NCI-H1417 treated with DMSO at 0.1 percent for 48 hours (cell line): ENCODE measurements at places on chromosomes 6 and 20.

- DNase-seq: no peak
Measured at GRCh38 chr20:19524691-19525090, 233.4 kb upstream of the RIN2 start.

DNA sequence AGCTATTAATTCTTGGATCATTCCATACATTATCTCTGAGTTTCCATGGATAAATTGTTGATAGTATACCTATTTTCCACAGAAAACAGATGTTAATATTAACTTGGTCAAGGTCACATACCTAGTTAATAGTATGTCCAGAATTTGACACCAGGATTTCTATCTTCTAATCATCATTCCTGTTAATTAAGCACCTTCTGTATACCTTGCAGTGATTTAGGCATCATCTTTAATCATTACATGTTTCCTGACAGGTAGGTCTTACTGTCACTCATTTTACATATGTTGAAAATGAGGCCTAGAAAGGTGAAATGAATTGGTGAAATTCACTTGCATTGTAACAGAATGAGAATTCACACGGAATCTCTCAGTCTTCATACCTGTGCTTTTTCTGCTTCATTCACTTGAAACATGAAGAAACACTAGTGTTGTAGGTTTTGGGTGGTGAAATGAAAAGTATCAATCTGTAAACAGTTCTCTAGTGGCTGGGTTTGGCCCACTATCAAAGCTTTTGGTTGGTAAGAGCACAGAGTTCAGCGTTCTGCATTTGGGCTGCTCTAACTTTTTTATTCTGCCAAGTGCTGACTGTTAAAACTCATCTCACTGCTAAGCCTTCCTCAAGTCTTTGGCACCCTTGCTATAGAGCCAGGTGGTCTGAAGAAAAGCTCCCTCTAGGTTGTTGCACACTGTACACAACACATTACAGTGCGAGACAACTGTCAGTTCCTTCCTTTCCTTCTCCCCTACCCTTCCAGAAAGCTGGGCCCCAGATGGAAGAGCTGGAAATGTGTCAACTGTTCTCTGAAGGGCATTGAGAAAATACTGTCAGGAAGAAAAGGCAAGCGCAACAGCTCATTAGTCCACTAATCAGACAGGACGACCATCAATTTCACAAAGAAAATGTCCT, 57.8 kb upstream of the C20orf144 start:
- DNase-seq: no peak

GRCh38 chr6:33254591-33254990, 17.1 kb downstream of the VPS52 start:
- no peak for DNase-seq

DNA sequence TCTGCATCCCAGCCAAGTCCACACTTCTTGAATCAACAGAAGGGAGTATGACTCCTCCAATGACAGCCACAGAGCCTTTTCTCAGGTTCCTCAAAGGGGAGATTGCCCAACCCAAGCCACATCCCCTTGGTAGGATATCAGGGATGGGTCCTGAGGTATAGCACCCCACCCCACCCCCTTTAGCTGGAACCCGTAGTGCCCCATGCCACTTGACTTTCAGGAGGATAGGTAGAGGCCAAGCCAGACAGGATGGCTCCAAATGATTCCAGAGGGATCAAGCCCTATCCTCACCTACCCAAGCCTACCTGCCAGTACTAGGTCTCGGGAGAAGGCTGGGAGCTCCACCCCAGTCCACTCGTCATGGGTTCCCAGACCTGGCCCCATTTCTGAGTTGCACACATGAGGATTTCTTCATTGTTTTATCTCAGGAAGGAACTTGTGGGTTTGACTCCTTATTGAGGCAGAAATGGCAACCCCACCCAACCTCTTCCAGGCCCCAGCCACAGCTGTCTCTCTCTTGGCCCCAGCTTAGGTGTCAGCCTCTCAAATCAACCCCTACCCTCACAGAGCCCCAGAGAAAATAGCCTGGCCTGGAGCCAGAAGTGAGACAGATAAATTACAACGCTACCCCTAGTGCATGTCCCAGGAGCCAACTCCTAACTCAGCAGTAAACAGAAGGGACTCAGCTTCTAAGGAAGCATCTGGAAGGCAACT, 3.6 kb downstream of the CCND3 start:
- DNase-seq: no peak

GRCh38 chr6:158372574-158372973, 60.3 kb downstream of the TULP4 start:
- DNase-seq: no peak

GRCh38 chr20:47989957-47990356, 204.7 kb upstream of the SULF2 start:
- no peak for DNase-seq

DNA sequence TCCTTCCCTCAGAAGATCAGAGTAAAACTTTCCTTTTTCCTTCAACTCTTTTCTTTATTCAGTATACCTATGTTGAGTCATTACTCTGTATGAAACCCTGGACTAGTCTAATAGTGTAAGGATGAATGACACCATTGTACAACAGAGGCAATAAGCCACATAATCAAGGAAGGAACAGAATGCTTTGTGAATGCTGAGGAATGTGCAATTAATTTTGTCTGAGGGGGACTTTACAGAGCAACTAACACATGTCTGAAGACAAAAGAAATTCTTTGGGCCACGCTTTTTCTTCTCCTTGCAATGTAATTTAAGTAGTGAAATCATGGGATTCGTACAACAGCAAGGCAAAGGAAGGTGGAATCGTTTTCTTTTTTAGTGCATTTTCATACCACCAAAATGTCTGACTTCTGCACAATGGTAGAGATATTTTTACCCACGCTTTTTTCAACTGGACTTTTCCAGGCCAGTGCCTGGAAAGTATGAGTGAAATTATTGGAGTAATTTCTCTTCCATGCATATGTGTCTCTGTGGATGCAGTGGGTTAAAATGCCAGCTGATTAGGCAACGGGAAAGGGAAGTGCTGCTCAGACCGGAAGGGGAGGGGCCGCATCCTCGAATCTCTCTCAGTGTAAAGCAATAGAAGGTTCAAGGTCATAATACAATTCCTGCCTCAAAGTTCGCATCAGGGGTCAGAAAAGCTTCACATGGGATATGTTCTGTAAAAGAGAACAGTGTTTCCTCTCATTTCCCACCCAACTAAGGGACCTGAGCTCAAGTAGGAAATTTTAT, 89.9 kb upstream of the MTHFD1L start:
- DNase-seq: no peak

DNA sequence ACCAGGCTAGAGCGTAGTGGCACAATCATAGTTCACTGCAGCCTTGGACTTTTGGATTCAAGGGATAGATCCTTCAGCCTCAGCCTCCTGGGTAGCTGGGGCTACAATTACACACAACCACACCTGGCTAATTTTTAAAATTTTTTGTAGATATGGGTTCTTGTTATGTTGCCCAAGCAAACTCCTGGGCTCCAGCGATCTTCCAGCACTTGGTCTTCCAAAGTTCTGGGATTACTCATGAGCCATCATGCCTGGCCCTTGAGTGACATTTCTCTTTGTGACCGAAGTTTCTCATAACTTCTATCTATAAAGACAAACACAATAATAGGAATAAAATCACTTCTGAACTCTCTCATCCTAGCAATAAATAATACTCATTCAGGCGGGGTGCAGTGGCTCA, 26.1 kb upstream of the GMPR start:
- no peak for DNase-seq

DNA sequence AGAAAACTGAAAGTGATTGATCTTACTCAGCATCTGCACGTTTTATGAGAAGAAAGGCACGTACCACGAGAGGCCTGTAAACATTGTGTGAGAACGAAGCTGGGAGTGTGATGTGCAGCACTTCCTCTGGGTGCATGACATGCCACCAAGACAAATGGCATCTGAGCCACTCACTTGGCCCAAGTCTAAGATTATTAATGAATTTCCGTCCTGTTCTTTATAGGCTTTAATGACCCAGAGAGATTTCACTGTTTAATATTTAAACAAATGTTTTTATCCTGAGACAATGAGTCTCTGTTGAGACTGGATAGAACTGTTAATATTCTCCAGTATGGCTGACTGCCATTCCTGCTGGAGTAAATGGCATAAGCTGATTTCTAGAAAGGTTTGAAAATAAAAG, 172.6 kb upstream of the PHACTR1 start:
- no peak for DNase-seq

- DNase-seq: peak; percentile 47
Measured at GRCh38 chr6:143677891-143678791, at the start of gene PHACTR2. PHACTR2 (plus strand) TSS chr6:143677965; CDS start chr6:143678164, 199 bp downstream.

- no peak for DNase-seq
Measured at GRCh38 chr6:100261486-100261885, 203.2 kb downstream of the SIM1 start.

DNA sequence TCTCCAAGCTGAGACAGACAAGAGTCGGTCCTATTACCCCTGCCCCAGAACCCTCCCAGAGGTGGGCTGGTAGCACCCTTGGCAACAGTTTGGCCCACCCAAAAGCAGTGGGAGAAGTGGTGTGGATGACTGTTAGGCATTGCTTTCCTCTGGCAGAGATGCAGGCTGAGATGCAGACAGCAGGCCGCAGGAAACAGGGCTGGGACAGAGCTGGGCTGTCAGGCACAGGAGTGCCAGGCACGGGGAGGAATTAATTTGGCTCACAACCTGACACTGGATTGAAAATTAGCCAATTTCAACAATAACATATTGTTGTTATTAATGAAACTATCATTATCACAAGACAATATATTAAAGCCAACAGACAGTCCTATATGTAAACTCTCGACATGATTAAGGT, 15.7 kb upstream of the SIRT5 start:
- no peak for DNase-seq

- no peak for DNase-seq
Measured at GRCh38 chr20:50308166-50308512, 117.5 kb downstream of the CEBPB start.

DNA sequence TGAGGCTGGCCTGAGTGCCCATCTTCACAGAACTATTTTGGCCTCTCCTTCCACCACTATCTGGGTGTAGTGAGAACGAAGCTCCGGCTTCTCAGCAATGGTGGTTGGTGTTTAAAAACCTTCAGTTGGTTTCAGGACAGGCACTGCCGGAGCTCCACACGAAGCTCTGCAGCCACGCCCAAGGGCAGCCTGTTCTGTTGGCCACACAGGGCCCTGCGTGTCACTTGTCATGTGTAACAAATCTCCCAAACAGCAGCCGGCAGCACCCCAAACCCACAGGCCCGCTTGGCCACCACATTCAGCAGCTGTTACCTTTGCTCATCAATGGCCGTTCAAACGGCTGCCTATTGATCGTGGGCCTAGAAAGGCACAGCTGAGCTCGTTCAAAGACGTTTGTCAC, 97.5 kb downstream of the ERMARD start:
- DNase-seq: no peak

DNA sequence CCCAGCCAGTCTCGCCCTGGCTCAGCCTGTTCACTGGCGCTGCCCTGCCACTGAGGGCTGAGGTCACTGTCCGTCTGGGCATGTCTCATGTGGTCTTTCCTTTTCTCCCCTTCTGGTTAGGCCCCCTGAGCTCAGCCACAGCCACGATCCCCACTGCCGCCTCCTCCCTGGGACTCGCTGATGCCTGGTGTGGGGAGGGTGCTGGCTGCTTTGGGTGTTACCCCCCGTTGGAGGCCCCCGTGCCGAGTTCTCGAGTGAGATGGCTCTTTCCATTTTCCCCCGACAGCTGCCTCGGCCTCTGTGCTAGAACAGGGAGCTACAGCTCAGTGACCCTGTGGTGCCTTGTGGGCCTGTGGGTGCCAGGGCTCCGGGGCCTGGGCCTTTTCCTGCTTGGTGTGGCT, 14.9 kb upstream of the TCFL5 start:
- no peak for DNase-seq

DNA sequence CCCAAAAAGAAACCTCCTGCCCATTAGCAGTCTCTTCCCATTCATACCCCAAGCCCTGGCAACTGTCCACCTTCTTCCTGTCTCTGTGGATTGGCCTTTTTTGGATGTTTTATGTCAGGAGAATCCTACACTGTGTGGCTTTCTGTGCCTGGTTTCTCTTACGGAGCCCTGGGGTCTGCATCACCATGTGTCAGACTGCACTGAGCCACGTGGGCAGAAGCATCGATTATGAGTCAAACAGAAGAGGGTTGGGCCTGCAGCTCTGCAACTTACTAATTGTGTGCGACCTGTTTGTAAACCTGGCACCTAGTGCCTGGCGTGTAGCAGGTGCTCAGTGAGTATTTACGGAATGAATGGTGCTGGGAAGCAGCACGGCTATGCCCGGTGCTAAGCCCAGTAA, 62.6 kb downstream of the IGF2R start:
- no peak for DNase-seq

DNA sequence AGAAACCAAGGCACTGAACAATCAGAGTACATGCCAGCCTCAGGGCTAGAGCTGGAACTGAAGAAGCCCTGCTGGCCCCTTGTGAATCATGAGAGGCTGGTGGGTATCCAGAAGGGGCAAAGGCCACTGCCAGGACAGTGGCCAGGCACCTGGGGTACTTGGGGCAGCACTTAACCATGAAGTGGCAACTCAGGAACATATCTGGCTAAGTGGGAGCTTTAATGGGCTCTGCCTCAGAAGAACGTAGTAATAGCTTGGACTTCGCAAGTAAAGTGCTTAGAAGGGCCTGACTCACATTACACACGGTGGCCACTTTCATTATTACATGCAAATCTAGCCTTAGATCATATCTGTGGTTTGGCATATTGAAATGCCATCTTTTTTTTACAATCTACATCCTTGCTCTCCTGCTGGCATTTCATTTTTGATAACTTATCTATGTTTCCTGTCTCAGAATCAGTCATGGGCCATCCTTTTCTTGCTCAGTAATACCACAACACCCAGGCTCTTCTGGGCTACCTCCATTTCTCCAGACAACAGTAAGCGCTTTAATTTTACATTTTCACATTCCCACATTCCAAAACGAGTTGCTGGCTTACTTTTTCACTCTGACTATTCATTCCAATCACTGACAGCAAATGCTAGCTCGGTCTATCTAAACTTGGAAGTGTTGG, 21.6 kb downstream of the NAPB start:
- DNase-seq: no peak

GRCh38 chr20:20585146-20585545, 127.3 kb downstream of the RALGAPA2 start:
- DNase-seq: no peak

- no peak for DNase-seq
Measured at GRCh38 chr6:13776602-13777001, 37.8 kb downstream of the MCUR1 start.

DNA sequence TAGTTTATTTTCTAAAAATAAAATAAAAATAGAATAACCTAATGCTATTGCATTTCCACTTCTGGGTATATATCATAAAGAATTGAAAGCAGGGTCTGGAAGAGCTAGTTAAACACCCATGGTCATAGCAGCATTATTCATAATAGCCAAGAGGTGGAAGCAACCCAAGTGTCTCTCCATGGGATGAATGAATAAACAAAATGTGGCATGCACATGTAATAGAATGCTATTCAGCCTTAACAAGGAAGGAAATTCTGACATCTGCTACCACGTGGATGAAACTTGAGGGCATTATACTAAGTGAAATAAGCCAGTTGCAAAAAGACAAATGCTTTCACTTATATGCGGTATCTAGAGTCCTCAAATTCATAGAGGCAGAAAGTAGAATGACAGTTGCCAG, 130.8 kb downstream of the TIAM2 start:
- DNase-seq: no peak
